ENCODE measurements at places on chromosomes 7 and 10.
A peak's percentile ranks its signal among the peaks of the same experiment; 100 is the strongest.

DNA sequence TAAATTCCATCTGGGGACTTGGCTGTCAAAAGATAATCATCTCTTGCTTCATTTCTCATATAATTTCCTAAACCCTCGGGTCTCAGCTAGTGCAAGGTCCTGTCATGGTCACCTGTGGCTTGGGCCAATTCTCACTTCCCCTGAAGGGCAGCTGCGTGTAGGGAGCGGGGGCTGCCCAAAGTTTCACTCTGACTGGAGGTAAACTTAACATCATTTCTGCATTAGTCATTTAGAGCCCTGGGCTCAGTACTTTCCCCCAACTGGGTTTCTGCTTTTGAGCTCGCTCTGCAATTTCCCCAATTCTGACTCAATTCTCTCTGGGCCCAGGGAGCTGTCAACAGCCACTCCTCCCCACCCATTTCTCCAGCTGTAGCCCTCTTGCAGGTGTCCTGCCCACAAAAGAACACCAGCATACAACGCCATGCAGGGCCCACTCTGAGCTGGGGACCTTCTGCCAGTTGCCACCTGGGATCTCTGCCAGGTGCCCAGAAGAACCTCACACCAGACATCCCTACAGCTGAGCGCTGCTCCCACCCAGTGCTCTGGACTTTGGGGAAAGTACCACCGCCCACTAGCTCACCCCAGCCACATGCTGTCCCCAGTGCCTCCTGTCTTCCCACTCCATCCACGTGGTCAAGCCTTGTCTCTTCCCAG, 37.9 kb downstream of the VOPP1 start:
- peak; percentile 54 for DNase-seq

DNA sequence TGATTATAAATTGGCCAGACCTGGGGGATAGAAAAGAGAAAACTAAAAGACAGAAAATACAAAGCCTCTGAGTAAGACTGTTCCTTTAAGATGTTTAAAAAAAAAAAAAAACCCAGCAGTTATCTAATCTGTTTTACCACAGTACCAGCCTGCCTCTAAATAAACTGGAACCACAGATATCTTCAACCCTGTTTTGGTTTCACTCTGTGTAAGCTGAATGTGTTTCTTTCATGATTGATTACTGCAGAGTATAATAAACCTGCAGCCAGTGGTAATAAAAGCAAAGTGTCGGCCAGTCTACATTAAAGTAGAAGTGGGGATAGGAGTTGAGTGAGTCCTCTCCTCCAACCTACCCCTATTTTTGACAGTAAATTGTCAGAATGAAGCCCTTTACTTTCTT, 40.6 kb downstream of the MGAM2 start:
- no peak for DNase-seq

GRCh38 chr10:133351408-133352318, 4.5 kb downstream of the PRAP1 start:
- no peak for DNase-seq

GRCh38 chr10:114520453-114520852, 116.2 kb upstream of the AFAP1L2 start:
- no peak for DNase-seq

- DNase-seq = no peak
Observed at GRCh38 chr7:130154131-130154500, 51.1 kb downstream of the TMEM209 start.

DNA sequence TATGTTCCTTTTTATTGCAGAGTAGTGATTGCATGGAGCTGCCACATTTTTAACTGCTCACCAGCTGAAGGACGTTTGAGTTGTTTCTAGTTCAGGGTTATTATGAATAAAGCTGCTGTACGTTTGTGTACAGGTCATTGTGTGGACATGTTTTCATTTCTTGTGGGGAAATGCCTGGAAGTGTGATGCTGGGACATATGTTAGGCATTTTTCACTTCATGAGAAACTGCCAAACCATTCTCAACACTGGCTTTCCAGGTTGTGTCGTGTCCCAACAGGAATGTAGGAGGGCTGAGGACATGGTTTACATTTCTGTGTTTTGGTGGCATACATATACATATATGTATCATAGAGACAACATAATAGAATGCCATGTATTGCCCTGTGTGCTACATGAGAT, 73.0 kb downstream of the NEURL1 start:
- DNase-seq = no peak

DNA sequence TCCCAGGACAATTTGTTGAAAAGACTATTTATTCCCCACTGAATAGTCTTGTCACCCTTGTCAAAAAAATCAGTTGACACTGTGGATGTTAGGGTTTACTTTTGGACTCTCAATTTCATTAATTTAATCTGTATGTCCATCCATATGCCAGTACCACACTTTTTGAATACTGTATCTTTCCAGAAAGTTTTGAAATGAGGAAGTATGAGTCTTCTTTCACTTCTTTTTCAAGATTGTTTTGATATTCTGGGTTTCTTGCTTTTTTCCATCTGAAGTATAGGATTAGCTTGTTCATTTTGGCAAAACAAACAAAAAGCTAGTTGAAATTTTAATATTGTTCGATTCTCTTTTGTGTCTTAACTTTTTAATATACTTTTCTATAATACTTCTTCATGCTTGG, 21.7 kb downstream of the KLHDC10 start:
- no peak for DNase-seq

DNA sequence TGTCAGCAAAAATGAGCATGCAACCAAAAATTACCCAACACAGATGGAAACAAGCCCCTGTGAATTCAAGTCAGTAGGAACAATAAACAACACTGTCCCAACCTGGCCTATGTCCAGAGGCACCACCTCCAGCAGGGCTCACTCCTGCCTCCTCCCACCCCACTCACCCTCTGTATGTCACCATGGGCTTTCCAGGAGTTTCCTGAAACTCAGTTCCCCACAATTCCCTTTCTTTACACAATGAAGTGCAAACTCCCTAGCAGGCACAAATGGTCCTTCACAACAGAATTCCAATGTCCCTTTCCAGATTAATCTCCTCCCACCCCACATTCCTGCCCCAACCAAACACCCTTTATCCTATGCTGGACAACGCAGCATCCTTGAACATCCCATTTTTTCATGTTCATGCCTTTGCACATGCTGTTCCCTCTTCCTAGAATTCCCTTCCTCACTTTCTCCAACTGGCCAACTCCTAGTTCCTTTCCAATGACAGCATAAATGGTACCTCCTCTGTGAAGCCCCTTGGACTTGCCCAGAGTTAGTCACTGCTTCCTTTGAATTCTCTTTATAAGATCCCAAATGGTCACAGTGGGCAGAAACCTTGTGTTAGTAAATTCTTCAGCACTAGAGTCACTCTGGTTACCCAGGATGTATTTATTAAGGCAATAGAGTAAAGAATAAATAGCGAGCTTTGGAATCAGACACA, 157.5 kb downstream of the SLIT1 start:
- DNase-seq = no peak

DNA sequence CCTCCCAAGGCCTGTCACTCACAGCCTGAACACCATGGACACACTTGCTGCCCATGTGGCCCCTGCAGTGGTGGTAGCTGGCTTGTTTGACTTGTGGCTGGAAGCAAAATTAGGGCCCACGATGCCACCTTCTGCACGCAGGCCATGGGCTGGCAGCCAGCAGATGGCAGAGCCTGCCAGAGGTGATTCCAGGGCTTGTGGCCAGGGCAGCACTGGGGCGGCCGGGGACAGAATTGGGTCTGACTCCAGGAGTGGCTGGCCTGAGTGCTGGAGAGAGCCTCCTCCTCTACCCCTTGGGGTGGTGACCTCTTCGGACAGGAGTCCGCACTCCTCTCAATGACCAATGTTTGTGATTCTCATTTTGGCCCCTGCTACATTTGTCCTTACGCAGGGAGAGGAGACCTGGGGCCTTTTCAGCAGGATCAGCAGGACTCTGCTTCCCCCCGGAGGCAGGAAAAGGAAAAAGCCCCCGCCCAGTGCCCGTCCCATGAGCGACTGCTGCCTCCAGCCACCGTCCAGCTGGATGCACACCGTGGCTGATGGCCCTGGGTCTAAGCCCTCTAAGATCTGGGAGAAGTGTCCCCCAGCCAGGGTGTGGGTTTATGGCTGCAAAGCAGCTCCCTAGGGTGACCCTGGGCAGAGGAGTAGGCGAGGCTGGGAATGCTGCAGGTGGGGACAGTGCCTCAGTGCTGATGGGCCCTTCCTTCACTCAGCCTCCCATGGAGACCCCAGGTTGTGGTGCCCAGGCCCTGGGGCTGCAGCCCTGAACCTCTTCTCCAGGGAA, 26.5 kb downstream of the DNAJB12 start:
- peak; percentile 84 for DNase-seq

- peak; percentile 56 for DNase-seq
Observed at GRCh38 chr10:110208614-110209453, 1.4 kb downstream of the MXI1 start.

DNA sequence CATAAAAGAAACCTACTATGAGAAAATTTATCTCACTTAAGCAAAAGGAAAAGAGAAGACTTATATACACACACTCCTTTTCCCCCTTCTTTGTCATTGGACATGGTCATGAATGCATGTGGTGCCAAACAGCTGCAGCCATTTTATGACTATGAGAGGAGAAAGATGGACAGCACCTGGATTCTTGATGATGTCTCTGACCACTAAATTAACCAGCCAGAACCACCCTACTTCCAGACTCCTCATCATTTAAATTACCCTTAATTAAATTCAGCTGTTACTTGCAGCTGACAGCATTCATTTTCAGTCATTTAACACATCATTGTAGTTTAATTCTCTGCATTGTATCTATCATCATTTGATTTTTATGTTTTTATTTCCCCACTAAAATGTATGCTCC, 379.0 kb upstream of the HPS1 start:
- DNase-seq = no peak

- no peak for DNase-seq
Observed at GRCh38 chr10:113553149-113553548, 296 bp downstream of the HABP2 start.

DNA sequence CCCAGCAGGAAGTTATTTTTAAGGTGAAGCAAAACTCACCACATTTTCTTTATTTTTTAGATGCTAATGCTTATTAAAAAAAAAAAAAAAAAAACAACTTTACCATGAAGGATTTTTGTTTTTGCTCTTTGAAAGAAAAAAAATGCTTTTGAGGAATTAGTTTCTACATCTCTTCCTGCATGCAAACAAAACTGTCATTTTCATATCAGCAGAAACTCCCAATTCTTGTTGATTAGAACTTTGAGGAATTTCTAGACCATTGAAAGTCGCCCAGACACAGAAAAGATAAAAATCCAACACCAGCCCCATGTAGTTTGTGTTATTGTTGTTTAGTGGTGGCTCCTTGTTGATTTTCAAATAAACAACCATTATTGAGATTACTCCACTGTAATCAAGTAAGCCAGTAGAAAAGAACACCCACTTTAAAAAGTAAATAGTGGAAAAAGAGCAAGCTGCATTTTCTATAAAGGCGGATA, 14.3 kb downstream of the SKIDA1 start:
- no peak for DNase-seq

DNA sequence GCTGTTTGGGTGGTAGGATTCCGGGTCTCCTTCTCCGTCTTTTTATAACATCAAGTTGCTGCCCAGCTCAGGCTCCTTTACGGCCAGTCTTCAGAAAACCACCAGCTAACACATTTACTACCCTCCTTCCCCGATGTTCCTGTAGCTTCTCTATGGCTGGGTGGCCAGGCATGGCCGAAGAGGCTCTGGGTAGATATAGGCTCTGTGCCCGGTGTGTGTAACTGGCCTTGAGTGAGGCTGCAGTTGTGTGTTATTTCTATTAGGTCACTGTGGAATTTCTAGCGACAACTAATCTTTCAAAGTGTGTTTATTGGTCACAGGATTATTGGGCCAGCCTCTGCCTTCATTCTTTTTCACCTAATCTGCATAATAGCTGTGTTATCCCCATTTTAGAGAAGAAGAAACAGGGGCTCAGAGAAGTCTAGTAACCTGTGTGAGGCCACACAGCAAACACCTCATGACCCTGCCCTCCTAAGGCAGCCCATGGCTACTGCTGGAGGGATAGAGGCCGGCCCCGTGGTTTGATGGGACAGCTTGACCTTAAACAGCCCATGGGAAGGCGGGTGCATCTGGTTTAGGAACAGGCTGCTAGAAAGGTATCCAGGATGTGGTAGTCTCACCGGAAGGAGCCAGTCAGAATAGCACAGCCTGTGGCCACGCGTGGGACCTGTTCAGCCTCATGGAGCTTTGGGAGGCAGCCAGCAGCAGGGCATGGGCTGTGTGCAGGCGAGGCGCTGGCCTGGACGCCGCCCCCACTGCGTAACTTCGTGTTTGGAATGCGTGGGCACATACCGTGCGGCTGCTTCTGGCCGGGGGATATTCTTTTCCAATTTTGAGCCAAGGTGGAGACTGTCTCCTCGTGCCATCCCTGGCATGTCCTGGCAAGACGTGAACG, 29.7 kb downstream of the HTRA1 start:
- DNase-seq = no peak

GRCh38 chr10:97078261-97078937, 107.4 kb downstream of the SLIT1 start:
- no peak for DNase-seq

DNA sequence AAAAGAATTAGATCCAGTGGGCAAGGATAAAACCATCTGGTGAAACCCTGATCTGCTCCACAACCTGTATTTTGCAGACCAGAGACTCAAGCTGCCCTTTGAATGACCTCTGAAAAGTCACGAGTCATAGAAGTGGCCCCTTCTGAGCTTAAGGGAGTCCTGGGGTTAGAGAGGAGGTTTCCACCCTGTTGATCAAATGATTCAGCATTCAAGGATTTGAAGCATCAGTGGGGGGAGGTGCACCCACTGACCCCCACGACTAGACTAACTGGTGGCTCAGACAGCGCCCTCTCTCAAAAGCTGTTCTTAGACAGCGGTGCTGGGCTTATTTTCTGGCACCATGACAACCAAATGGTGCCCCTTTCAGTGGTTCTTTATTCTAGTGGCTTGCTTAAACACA, 44.3 kb downstream of the PLCE1 start:
- DNase-seq = no peak

DNA sequence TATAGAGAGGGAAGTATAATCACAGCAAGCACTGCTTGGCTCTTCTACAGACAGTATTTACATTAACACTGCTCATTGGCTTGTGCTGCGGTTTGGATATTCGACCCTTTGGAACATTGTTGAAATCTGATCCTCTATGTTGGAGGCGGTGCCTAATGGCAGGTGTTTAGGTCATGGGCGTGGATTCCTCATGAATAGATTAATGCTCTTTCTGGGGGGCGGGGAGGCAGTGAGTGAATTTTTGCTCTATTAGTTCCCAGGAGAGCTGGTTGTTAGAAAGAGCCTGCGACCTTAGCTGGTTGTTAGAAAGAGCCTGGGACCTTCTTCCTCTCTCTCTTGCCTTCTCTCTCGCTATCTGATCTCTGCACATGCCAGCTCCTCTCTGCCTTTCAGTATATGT, 77.3 kb upstream of the SVIL start:
- peak; percentile 39 for DNase-seq
